Activated naive CD4-positive, alpha-beta T cell treated with anti-CD3 and anti-CD28 coated beads, Interleukin-2, amount 10 ng/mL, durations not matched to agents 5 hours and 36 hours (primary cell): ENCODE measurements at places on chromosomes 7 and 10. TPM values are rescaled to one million over a fixed set of nuclear protein-coding genes. Genes with fewer than 3 reads are reported as not detected.

The CSTF2T gene
- 44.3 TPM for total RNA-seq

The ECD gene
- total RNA-seq: 27.0 TPM

The DHTKD1 gene
- total RNA-seq: 17.8 TPM

The CPN1 gene
- total RNA-seq: not detected

The PDZD7 gene
- total RNA-seq: 0.72 TPM

The SPDYE8 gene
- total RNA-seq: not detected

The STEAP1B gene
- 1.1 TPM for total RNA-seq

The IRF5 gene
- 3.7 TPM for total RNA-seq

The TUBB8 gene
- not detected for total RNA-seq

The BRAF gene
- 28.6 TPM for total RNA-seq

The CHAT gene
- total RNA-seq: not detected

The NUTM2A gene
- 0.43 TPM for total RNA-seq

The LRRTM3 gene
- not detected for total RNA-seq

The GRIFIN gene
- not detected for total RNA-seq

The GNAT3 gene
- not detected for total RNA-seq

The EBLN1 gene
- total RNA-seq: not detected

The SAP25 gene
- 37.0 TPM for total RNA-seq

The ACTL6B gene
- not detected for total RNA-seq

The NRCAM gene
- 0.40 TPM for total RNA-seq

The CCDC172 gene
- not detected for total RNA-seq

The LIPK gene
- not detected for total RNA-seq

The TAS2R4 gene
- 1.1 TPM for total RNA-seq

The OR2A1 gene
- 0.12 TPM for total RNA-seq

The CLEC2L gene
- total RNA-seq: not detected

The TBX20 gene
- 0.12 TPM for total RNA-seq

The SH2D4B gene
- total RNA-seq: 0.10 TPM

The OR6V1 gene
- total RNA-seq: not detected

The CDHR3 gene
- total RNA-seq: 3.0 TPM

The SFRP5 gene
- total RNA-seq: not detected

The METTL2B gene
- 21.1 TPM for total RNA-seq

The VWDE gene
- total RNA-seq: 2.5 TPM

The LFNG gene
- total RNA-seq: 99.5 TPM
